ENCODE measurements at places on chromosomes 7 and 10.

- peak; percentile 47 for ATAC-seq
Observed at GRCh38 chr10:71250405-71250804, 38.0 kb downstream of the UNC5B start.

GRCh38 chr10:58414270-58415041, 29.2 kb downstream of the TFAM start:
- ATAC-seq, result peak; percentile 25

GRCh38 chr7:20597339-20597738, 18.1 kb upstream of the ABCB5 start:
- no peak for ATAC-seq

GRCh38 chr10:18625886-18626285, 25.5 kb downstream of the NSUN6 start:
- no peak for ATAC-seq

DNA sequence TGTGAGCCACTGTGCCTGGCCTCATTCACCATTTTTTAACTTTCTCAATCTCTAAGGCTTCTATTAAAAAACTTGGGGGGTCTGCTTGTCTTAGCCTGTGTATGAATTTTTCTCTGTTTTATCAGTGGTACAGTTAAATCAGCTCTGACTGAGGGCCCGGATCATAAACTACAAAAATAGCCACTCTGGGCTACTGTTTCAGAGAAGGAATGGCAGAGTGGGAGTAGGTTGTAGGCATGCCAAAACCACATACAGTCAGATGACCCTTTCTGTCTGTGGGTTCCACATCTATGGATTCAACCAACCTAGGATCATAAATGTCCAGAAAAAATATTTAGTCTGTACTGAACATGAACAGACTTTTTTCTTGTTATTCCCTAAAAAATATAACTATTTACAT, 21.3 kb downstream of the TBC1D12 start:
- no peak for ATAC-seq

GRCh38 chr7:98913026-98913425, 34.7 kb downstream of the TRRAP start:
- no peak for ATAC-seq

GRCh38 chr10:128875030-128875744, 591.9 kb upstream of the MGMT start:
- no peak for ATAC-seq

- peak; percentile 82 for ATAC-seq
Observed at GRCh38 chr10:114470956-114471905, 66.9 kb upstream of the AFAP1L2 start.

GRCh38 chr10:52750629-52751028, 22.0 kb downstream of the MBL2 start:
- no peak for ATAC-seq

DNA sequence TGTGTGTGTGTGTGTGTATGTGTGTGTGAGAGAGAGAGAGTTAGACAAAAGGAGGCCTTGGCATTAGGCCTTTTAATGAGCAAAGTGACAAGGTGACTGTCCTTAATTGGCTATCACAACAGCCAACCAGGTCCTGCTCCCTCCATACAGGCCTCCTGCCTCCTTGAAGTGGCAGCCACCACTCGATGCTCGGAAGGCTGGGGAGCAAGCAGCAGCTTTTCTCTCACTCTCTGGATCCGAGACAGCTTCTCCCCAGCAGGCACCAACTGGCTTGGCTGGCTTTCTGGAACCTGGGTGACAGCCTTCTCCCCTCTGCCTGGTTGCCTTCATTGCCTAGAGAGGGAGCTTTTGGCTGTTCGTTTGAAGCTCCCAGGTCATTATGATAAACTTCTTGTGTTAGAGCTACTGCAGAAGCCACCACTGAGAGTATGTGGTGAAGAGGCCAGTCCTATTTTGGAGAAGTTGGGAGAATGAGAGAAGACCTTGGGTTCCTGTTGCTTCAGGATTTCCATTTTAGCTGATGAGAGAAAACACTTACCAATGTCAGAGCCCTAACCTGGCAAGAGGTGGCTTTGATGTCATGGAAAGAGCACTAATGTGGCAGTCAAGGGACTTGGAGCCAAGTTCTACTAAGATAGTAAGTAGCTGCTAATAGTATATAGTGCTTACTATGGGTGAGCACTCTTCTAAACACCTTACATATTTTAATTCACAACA, 37.6 kb downstream of the RPS24 start:
- no peak for ATAC-seq

GRCh38 chr10:59557642-59558041, 152.0 kb downstream of the SLC16A9 start:
- no peak for ATAC-seq

- no peak for ATAC-seq
Observed at GRCh38 chr10:97182288-97182990, 3.3 kb downstream of the SLIT1 start.

GRCh38 chr7:151838861-151839381, 38.0 kb downstream of the PRKAG2 start:
- ATAC-seq, result no peak

- ATAC-seq, result peak; percentile 72
Observed at GRCh38 chr10:29370097-29371092, 81.5 kb downstream of the LYZL1 start.

DNA sequence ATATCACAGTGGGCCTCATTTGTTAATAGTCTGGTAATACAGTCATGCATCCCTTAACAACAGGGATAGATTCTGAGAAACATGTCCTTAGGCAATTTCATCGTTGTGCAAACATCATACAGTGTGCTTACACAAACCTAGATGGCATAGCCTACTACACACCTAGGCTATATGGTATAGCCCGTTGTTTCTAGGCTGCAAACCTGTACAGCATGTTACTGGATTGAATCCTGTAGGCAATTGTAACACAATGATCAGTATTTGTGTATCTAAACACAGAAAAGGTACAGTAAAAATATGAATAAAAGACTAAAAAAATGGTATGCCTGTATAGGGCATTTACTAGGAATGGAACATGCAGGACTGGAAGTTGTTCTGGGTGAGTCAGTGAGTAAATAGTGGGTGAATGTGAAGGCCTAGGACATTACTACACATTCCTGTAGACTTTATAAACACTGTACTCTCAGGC, 12.0 kb upstream of the RHOBTB1 start:
- no peak for ATAC-seq

DNA sequence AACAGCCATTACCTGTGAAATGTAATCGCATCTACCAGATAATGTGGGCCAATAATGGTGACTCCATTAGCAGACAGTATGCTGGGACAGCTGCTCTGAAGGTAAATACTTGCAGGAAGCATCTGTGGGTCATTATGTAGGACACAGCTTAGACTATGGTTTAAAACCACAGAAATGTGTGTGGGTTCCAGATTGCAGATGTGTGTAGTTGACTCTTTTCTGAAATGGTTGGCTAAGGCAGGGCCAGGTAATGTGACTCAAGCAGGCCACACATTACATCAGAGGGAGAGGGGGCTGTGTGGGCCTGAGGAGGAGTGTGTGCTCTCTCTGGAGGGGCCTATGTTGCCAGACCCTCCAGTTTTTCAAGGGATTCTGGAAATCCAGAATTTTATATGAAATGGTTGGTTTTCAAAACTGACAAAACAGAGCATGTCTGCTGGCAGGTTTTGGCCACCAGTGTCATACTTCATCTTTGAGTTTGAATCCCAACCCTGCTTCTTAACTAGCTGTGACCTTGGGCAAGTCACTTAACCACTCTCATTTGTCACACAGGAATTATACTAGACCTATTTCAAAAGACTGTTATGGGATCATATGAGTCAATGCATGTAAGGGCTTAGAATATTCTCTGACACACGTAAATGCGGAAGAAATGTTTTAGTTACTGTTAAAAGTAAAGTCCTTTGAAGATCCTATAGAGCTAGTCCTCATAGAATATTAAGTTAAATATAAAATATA, 64.5 kb downstream of the MCMBP start:
- no peak for ATAC-seq

DNA sequence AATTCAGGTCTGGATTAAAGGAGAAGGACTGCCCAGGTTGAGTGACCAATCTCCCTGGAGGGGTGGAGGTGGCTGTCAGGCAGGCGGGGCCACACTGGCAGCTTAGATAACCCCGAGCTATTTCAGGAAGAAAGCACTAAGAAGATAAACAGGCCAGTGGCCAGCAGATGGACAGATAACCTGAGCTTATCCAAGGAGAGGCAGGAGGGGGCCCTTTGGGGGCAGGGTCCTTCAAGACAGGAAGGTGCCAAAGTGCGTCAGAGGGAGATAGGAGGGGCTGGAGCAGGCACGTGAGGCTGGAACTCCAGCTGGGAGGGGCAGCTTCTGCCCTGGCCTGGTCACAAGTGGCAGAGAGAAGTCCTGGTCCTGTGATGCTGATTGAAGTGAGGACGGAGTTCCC, 29.8 kb upstream of the PODXL start:
- ATAC-seq, result peak; percentile 79

DNA sequence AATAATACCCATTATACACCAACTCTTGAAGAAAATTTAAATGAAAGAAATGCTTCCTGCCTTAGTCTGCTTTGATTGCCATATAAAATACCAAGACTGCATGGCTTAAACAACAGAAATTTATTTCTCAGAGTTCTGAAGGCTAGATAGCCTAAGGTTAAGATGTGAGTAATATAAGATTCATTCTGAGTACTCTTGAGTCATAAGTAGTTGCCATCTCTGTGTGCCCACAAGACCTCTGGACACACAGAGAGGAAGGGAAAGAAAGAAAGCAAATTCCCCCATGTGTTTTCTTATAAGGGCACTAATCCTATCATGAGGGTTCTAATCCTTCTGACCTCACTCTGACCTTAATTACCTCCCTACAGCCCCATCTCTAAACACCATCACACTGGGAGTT, 201.2 kb downstream of the PTN start:
- no peak for ATAC-seq

- ATAC-seq, result no peak
Observed at GRCh38 chr7:48933549-48934085, 9.3 kb downstream of the CDC14C start.

- no peak for ATAC-seq
Observed at GRCh38 chr10:102101152-102101551, 19.0 kb downstream of the LDB1 start.
